Stimulated activated CD4-positive, alpha-beta T cell treated with anti-CD3 and anti-CD28 coated beads, TNF-alpha, amount 100 ng/mL, for 48 hours (primary cell): ENCODE measurements at places on chromosomes 5 and 9.

DNA sequence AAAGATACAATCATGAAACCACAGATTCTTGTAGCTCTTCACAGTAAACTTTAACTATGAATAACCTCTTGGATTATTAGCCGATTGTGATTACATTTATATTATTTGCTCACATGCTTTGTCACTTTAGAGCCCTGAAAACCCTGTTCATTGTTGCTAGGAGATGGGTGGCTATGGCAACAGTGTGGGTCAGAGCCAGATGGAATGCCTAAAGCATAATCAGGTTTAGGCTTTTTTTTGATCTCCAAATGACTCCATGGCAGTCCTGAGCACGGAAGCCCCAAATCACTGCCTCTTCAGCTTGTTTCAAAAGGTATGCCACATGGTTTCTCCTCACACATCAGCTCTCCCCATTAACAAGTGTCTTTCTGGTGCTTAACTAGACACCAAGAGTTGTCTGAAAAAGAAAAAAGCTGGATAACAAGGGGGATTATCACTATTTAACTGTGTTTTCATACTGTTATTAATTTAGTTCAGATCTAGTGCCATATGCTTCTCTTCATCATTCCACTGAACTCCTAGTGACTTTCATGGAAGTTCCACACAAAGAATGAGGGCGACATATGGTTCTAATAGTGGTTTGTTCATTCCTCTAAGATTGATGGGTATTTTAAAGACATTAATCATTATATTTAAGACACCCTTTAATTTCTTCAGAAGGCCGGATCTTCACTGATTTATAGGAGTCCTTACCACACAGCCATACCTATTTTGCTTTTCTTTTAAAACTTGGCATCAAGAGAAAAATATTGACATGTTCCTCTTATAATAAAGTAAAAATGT, 88.8 kb upstream of the PAM start:
- no peak for DNase-seq

GRCh38 chr9:78316166-78316892, 19.4 kb downstream of the PSAT1 start:
- no peak for DNase-seq

GRCh38 chr5:69078921-69079540, 14.8 kb upstream of the SLC30A5 start:
- DNase-seq: no peak

DNA sequence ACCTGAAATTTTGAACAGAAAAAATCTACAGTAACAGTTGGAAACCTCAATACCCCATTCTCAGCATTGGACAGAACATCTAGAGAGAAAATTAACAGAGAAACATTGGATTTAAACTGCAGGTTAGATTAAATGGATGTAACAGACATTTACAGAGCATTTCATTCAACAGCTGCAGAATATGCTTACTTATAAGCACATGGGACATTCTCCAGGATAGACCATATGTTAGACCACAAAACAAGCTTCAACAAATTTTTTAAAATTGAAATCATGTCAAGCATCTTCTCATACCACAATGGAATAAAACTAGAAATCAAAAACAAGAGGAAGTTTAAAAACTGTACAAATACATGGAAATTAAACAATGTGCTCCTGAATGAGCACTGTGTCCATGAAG, 316.3 kb downstream of the FAM170A start:
- no peak for DNase-seq

DNA sequence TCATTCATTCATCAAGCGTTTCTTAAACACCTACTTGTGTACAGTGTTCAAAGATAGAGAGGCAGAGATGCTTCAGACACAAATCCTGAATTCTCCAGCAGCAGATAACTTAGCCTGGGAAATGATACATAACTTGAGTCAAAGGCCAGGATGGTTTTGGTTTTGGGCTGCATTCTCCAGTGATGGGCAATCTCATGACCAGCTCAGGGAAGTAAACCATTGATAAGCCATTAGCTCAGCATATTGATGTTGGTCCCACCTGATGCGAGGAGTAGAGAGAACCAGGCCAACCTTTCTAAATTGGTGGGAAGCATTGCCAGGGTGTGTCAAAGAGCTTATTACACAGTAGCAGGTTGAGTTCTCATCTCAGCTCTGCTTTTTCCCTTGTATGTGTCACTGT, 53.0 kb downstream of the SH3RF2 start:
- DNase-seq: no peak

DNA sequence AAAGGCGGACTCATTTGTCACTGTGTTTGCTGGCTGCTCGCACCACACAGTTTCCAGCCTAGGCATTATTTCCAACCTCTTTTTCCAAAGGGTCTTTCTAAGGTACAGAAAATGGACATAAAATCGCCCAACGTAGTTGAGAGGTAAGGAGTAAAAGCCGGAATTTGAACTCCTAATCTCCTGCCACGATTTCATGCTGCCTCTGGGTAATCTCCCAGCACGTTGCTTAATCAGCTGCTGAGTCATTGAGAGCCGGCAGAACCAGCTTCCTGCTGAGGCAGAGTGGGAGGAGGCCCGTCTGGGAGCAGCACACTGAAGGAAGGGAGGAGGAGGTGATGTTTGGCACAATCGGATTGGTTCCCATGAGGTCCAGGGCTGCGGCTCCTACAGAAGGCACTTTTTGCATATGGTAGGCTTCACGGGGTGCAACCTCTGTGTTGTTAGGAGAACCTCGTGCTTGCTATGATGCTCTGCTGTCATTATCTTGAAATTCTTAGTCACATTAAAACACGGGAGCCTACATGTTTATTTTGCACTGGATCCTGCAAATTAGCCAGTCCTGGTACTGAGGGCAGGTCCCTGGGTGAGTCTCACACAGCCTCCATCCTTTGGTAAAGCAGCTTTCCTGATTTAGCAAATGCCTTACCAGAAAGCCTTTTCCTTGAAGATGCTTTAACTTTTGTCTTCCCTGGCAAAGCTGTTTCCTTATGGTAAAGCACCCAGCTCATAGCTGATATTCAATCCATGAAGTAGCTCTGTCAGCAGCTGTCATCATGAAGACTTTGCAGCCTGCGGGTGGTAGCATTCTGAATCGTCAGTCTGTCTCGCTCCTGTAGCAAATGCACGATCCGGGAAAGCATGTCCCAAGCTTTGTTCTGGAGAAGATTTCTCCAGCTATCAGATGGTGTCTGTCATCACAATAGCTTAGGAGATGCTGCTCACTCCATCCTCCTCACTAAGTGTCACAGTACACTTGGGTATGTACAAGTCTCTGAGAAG, 191.6 kb upstream of the MSX2 start:
- no peak for DNase-seq

DNA sequence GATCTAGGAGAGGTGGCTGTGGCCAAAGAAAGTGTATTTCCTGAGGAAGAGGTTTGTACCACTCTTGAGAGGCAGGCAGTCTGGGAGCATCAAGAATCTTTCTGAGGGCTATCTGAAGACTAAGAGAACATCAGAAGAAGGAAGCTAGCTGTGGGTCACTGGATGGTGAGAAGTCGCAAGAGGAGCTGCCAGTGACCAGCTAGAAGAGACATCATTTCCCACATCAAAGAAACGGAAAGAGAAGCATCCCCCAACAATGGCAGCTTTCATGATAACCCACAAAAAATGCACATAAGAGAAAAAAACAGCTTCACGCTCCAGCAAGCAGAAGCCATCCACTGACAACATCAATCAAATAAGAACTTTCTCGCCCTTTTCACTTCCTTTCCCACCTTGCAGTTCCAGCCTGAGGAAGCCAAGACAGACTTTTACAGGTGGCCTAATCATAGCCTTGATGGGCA, 25.0 kb upstream of the CEP78 start:
- DNase-seq: no peak

DNA sequence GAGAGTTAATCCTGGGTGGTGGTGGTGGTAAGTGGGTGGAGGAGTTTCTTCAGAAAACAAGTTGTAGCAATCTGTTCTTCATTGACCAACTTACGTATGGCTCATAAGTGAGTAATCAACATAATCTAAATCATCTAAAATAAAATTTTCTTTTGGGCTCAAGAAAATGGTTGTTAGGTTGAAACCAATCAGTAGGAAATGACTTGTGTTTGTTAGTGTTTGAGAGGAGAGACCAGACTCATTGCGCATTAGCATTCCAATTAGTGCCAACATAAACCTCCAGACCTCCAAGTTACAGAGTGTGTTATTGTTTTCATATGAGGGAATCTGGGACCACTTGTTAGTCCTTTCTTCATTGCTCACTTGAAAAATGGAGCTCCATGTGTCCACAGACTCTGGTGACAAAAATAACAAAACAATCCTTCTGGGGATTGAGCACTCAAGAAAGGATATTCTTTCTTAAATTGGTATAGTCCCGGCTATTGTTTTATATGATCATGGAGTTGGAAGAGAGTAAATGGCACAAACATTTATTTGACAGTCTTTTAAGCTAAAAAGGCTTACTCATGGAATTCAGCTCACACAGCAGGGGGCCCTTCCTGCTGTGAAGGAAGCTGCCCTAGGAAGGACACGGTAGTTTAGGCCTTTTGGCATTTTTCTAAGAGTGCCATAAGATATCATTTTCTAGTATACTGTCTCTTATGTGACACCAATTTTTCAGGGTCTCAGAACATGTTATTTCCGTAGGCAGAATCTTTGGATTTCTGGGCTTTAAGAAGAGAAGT, 441.1 kb downstream of the EBF1 start:
- no peak for DNase-seq

- no peak for DNase-seq
These were observed 5.4 kb upstream of the CD180 start for GRCh38 chr5:67201897-67202549.

- DNase-seq: no peak
These were observed 59.9 kb downstream of the ROPN1L start for GRCh38 chr5:10501554-10502075.

GRCh38 chr9:2727966-2728613, 10.8 kb downstream of the KCNV2 start:
- DNase-seq: no peak

- DNase-seq: no peak
These were observed 16.4 kb upstream of the SPINK6 start for GRCh38 chr5:148186248-148187003.

- no peak for DNase-seq
These were observed 10.5 kb upstream of the TRIM36 start for GRCh38 chr5:115180165-115180709.

GRCh38 chr9:127250896-127251391, 13.6 kb upstream of the GARNL3 start:
- DNase-seq: no peak

DNA sequence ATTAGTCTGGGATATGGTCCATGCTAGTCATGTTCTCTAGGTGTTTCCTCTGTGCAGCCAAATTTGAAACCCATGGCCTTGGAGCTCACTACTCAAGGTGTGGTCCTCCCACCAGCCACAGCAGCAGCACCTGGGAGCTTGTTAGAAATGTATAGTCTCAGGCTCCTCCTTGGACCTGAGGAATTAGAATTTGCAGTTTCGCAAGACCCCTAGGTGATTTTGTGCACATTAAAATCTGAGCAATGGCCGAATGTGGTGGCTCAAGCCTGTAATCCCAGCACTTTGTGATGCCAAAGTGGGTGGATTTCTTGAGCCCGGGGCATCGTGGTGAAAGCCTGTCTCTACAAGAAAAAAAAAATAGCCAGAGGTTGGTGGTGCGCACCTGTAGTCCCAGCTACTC, 72.3 kb upstream of the NEK6 start:
- no peak for DNase-seq

- no peak for DNase-seq
These were observed 113.5 kb downstream of the CAAP1 start for GRCh38 chr9:26779062-26779461.

- no peak for DNase-seq
These were observed 102.9 kb upstream of the RAD23B start for GRCh38 chr9:107180206-107180605.

DNA sequence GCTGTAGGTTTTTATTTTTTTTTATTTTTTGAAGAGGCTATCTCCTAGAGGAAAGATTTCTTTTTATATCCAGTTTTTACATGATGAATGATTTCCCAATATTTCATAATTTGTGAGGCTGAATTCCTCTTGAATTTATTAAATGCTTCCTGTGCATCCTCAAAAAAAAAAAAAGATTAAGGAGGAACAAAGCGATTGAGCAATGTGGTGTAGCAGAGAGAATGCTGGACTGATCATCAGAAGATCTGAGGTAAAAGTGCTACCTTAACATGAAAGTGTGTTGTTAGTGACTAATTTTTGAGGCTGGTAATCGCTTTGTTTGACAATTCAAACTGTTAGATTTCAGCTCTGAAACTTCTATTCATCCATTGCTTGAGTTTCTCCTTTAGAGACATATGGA, 125.1 kb downstream of the ESM1 start:
- no peak for DNase-seq

- DNase-seq: no peak
These were observed 118.6 kb downstream of the MAT2B start for GRCh38 chr5:163623986-163624385.

DNA sequence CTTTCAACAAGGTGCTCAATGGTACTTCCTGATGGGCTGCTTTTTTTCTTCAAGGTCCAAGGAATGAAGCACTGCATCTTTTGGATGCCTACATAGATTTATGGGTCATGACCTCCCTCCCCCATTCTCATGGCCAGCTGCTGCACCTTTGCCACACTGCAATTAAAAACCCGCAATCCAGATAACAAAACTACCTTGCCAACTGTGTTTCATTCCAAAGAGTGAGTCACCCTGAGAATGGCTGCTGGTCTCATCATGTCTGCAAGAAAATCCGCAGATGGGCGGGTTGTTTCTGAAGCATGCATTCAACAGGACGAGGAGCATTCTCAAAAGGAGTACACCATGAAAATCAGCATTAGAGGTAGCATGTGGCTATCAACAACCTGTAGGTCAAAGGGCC, 139.8 kb downstream of the ELAVL2 start:
- DNase-seq: no peak

- DNase-seq: no peak
These were observed 20.5 kb upstream of the SHB start for GRCh38 chr9:38089387-38090165.

DNA sequence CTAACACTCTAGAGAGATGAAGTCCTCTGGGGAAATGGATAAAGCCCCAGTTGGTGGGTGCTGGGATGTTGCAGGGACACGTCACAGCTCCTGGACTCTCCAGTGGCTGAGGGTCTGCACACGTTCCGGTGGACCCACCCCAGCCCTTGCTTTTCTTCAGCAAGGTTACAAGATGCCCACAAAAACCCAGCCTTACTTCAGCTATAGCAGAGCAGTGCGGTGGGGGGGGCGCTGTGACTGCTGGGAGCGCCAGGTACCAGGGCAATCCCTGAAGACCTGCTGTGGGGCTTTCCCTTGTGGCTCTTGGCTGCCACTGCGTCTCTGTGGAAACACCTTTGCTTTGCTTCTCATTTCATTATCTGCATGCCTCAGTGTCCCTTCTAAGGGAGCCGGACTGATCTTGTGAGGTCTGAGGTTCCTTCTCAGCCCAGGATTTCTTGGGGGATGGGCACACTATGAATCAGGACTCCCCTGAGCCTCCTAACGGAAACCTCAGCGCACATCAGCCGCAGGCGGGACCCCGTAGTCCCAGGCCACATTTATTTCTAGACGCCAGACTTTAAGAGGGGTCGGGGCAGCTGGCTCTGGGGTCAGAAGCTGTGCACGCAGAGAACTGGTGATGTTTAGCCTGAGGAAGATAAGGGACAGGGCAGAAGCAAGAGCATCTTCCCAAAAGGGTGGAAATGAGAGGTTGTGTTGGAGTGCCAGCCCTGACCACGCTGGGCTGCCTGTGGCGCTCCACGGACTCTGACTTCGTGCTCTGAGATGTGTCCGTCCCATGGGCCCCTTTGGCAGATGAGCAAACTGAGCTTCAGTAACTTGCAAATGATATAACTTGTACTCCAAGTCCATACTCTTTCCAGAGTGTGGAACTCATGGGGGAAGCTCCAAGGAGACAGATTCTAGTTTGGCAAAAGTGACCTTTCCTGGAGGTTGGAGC, 106.8 kb downstream of the WNK2 start:
- no peak for DNase-seq

- DNase-seq: no peak
These were observed 20.8 kb downstream of the DAB2IP start for GRCh38 chr9:121672213-121672612.

- no peak for DNase-seq
These were observed 843.3 kb upstream of the CDH10 start for GRCh38 chr5:25488119-25488518.
